ENCODE measurements at places on chromosomes 2 and 18. TPM values are rescaled to one million over a fixed set of nuclear protein-coding genes. Genes with fewer than 3 reads are reported as not detected.

DNA sequence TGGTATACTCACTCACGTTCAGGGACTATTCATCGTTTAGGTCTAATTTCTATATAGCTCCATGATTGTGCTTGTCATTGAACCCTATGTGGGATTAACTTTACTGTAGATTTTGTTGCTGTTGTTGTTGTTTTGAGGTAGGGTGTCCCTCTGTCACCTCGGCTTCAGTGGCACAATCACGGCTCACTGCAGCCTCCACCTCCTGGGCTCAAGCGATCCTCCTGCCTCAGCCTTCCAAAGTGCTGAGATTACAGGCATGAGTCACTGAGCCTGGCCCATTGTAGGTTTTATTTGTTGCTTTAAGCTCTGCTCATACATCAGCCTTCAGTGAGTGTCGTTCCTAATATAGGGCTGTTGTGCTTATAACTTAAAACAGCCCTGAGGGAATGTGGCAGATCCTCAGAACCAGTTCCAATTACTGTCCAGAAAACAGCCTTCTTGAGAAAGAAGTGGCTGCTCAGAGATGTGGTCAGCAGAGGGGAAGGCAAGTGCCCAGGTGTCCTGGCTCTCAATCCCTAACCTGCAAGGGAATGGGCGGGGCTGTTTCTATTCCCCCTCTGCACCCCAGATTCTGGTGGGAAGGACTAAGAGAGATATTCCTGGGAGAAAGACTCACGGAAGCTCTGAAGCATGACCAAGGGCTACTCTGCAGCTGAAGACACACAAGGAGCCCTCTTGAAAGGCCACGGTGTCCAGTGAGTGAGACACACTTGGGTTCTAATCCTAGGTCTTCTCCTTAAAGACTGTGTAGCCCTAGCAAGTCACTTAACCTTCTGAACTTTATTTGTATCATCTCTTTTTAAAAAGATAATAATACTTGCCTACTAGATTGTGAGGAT is 79.6 kb upstream of the LCLAT1 start:
- DNase-seq = no peak
- no peak overlapping the region for H3K4me3 ChIP-seq
- no peak overlapping the region for H3K27ac ChIP-seq
- no peaks in the 10 kb centered on the region for H3K36me3 ChIP-seq

- H3K27ac ChIP-seq = no peak overlapping the region
- no peak overlapping the region for H3K4me3 ChIP-seq
- no peaks in the 10 kb centered on the region for H3K27me3 ChIP-seq
- H3K36me3 ChIP-seq = no peaks in the 10 kb centered on the region
- no peak for DNase-seq
Observed at GRCh38 chr2:146818122-146818521, 1026.7 kb upstream of the ACVR2A start.

GRCh38 chr18:78497641-78498040 is 482.0 kb upstream of the SALL3 start:
- no peak overlapping the region for H3K4me3 ChIP-seq
- no peak for DNase-seq
- H3K27ac ChIP-seq = no peak overlapping the region
- no peaks in the 10 kb centered on the region for H3K36me3 ChIP-seq
- H3K27me3 ChIP-seq = no peaks in the 10 kb centered on the region

GRCh38 chr2:238925281-238925680 is 77.4 kb downstream of the TWIST2 start:
- H3K36me3 ChIP-seq = no peaks in the 10 kb centered on the region
- no peaks in the 10 kb centered on the region for H3K4me1 ChIP-seq
- 0 out of 2 replicates have a peak, but pooled peaks cover 2% of the 10 kb centered on the region for H3K27me3 ChIP-seq
- H3K4me3 ChIP-seq = no peak overlapping the region
- DNase-seq = no peak
- H3K27ac ChIP-seq = no peak overlapping the region

DNA sequence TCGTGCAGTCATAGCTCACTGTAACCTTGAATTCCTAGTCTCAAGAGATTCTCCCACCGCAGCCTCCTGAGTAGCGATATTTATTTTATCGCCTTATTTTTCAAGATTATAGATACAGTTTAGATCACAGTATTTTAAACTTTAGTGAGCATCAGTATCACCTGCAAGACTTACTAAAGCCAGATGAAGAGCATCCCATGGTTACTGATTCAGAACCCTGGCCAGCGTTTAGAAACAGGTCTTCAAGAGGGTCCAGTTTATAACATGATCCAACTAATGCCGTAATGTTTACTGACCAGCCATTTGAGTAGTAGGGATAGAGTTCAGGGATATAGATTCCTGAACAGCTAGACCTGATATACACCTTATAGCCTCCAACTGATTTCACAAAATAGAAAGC is 146.1 kb downstream of the DCC start:
- no peaks in the 10 kb centered on the region for H3K4me1 ChIP-seq
- no peaks in the 10 kb centered on the region for H3K27me3 ChIP-seq
- no peak overlapping the region for H3K4me3 ChIP-seq

DNA sequence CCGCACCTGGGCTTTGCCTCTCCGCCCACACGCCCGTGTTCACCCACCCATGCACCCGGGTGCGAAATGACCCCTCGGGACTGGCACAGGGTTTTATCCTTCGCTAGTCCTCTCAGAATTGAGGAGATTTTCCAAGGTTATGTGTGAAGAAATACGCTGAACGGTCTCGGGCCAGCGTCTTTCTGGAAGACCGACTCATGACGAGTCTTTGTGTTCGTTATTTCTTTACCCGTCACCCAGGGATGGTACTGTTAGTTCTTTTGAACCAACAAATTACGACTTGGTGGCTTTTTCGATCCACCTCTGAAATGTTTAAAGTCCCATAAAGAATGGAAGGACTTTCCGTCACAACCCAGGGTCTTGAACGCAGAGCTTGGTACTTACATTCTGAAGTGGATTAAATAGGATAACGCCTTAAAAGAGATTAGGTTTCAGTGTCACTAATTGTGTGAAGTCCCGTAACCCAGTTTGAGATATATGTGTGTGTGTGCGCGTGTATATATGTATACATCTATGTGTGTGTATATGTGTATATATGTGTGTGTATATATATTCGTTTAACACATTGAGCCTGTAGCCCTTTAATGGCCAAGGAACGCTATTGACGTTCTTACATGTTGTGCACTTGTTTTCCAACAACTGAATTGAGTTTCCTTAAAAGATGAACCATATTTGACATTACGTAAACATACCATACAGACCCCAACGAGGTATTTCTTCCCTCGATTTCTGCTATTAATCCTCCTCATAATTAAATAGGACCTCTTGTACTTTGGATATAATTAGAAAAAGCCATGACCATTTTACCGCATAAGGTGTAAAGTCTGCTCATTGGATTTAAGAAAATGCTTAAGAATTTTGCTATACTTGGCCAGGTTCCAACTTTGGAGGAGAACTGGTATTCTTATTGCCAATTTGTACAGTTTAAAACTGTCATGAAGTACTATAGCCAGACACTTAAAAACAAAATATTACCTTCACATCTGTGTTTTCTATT is 889 bp downstream of the ZC3H15 start:
- no peak for DNase-seq
- peak overlapping the region; percentile 86 for H3K4me3 ChIP-seq
- H3K36me3 ChIP-seq = no peaks in the 10 kb centered on the region
- 0 out of 2 replicates have a peak, but pooled peaks cover 4% of the 10 kb centered on the region for H3K4me1 ChIP-seq
- no peaks in the 10 kb centered on the region for H3K27me3 ChIP-seq

GRCh38 chr2:20596193-20596972 is 54.5 kb downstream of the HS1BP3 start:
- DNase-seq = no peak
- H3K27ac ChIP-seq = peak overlapping the region; percentile 79
- peaks cover 38% of the 10 kb centered on the region for H3K4me1 ChIP-seq
- no peaks in the 10 kb centered on the region for H3K36me3 ChIP-seq
- no peaks in the 10 kb centered on the region for H3K27me3 ChIP-seq
- no peak overlapping the region for H3K4me3 ChIP-seq

- DNase-seq = no peak
- H3K4me3 ChIP-seq = no peak overlapping the region
- no peak overlapping the region for H3K27ac ChIP-seq
- H3K27me3 ChIP-seq = no peaks in the 10 kb centered on the region
- H3K36me3 ChIP-seq = no peaks in the 10 kb centered on the region
Observed at GRCh38 chr2:237453671-237454070, 33.4 kb upstream of the MLPH start.

GRCh38 chr2:216829533-216829932 is 30.3 kb downstream of the TNP1 start:
- H3K4me1 ChIP-seq = no peaks in the 10 kb centered on the region
- DNase-seq = no peak
- no peaks in the 10 kb centered on the region for H3K27me3 ChIP-seq
- no peak overlapping the region for H3K27ac ChIP-seq

- H3K36me3 ChIP-seq = no peaks in the 10 kb centered on the region
- no peaks in the 10 kb centered on the region for H3K27me3 ChIP-seq
- no peak overlapping the region for H3K4me3 ChIP-seq
- no peaks in the 10 kb centered on the region for H3K4me1 ChIP-seq
- no peak overlapping the region for H3K27ac ChIP-seq
Observed at GRCh38 chr2:120453635-120453998, 107.7 kb downstream of the INHBB start.

GRCh38 chr2:15009681-15010080 is 377.2 kb downstream of the LRATD1 start:
- no peaks in the 10 kb centered on the region for H3K27me3 ChIP-seq
- no peaks in the 10 kb centered on the region for H3K4me1 ChIP-seq
- no peak overlapping the region for H3K4me3 ChIP-seq
- no peak for DNase-seq
- no peak overlapping the region for H3K27ac ChIP-seq

GRCh38 chr2:66682476-66682875 is 247.6 kb downstream of the MEIS1 start:
- no peaks in the 10 kb centered on the region for H3K27me3 ChIP-seq
- H3K4me1 ChIP-seq = no peaks in the 10 kb centered on the region
- no peak for DNase-seq

USP37 gene
- polyA plus RNA-seq = 12.1 TPM

CHN1 gene
- polyA plus RNA-seq = 0.92 TPM

RBM44 gene
- polyA plus RNA-seq = 0.24 TPM

SCYGR4 gene
- polyA plus RNA-seq = not detected

ALK gene
- not detected for polyA plus RNA-seq

SFTPB gene
- polyA plus RNA-seq = not detected

All from GM12878 (cell line).